ENCODE measurements at places on chromosomes 11 and 22.

GRCh38 chr11:62831520-62832335 is at the start of gene STX5:
STX5 (minus strand) TSS chr11:62832051; CDS start chr11:62831243, 808 bp downstream.
- peak; percentile 99 for DNase-seq

- DNase-seq = no peak
Measured at GRCh38 chr22:20486229-20486628, 9.4 kb downstream of the KLHL22 start.

GRCh38 chr22:29482253-29482652 is 2.2 kb downstream of the NEFH start:
- DNase-seq = no peak

- no peak for DNase-seq
Measured at GRCh38 chr11:35593143-35593542, 25.1 kb upstream of the FJX1 start.

GRCh38 chr11:111823131-111823530 is 48.2 kb downstream of the ALG9 start:
- no peak for DNase-seq

- DNase-seq = no peak
Measured at GRCh38 chr11:94997437-94997836, 23.9 kb downstream of the KDM4D start.

DNA sequence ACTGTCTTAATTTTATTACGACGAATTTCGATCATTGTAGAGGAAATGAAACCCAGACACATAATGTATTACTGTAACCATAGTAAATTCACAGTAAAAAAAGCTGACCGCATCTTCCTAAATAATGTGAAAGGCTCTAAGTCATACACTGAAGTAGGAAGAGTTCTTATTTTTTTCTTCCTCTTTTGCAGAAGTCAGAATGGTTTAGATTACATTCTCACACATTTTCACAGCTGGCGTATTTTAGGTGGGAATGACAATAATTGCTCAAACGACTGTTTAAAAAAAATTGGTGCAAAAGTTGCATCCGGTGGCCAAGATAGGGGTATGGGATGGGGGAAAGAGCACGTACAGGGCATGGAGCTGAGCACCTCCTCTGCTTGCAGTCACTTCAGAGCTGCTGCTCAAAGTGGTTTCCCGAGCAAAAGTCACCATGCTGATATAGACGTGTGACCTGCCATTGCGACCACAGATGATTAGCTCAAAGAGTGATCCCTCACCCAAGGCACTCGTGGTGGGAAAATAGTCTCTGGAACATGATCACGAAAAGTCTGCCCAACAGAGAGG is 35.3 kb downstream of the MMP13 start:
- DNase-seq = no peak

DNA sequence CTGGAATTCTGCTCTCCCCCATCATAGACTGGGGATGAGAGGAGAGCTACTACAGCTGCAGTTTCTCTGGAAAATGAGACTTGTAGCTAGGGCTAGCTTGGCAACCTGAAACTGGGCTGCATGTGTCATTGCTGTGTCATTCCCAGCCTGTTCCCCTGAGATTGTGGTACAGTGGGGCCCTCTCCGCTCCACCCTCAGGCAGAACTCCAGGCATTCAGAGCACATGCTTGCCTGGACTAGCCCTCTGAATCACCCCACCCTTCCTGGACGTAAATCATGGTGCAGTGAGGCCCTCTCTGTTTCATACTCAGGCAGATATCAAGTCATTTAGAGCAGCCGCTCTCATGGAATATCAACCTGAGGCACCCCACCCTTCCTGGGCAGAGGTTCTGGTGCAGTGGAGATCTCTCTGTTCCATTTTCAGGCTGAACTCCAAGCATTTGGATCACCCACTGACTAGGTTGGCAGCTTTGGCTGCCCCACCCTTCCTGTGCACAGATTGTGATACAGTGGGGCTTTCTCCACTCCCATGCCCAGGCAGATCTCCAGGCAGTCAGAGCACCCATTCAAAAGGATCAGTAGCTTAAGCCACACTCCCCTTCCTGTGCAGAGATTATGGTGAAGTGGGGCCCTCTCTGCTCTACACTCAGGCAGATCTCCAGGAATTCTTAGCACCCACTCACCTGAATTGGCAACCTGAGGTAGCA is 274.4 kb downstream of the C11orf87 start:
- no peak for DNase-seq

DNA sequence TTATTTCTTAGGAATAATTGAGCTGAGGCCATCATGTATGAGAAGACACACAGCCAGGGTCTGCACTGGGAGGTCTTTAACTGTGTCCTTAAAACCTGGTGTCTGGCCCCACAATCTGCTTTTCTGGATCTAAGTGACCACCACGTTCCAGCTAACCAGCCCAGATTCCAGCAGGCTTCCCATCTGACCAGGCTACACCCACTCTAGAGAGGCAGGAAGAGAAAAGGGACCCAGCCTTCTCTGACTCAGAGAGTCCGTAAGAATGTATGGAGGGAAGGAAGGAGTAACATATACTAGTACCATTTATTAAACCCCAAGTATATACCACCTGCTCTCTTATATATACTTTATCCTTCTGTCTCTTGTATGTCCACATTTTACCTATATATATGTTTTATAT is 80.1 kb downstream of the LDLRAD3 start:
- DNase-seq = no peak

DNA sequence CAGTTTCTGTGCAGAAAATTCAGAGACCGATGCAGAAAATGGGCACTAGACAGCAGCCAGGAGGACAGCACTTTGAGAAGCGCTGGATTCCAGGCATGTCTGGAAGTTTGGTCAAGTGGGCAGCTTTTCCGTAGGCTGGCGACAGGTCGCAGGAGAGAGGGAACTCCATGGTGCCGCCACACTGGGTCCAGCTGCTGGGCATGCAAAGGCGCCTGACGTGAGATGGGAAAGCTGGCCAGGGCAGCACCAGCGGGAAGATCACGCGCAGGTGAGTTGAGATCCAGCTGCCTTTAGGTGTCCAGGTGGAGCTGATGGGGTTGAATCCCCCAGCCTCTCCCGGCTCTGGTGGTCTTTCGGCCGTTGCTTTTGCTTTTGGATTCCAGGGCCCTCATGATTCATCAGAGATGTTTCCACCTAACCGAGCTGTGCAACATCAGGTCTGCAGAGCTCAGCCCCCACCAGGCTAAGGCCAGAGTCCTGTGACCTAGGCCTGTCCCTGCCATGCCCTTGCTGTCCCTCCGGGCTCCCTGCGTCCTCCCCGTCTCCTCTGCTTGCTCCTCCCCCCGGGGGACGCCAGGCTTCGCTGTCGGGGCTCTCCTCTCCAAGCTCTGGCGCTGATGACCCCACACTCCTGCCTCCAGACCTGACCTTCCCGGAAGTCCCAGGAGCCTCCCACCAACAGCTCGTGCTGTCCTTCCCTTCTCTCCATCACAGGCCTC is 1001.7 kb downstream of the BRD1 start:
- no peak for DNase-seq

DNA sequence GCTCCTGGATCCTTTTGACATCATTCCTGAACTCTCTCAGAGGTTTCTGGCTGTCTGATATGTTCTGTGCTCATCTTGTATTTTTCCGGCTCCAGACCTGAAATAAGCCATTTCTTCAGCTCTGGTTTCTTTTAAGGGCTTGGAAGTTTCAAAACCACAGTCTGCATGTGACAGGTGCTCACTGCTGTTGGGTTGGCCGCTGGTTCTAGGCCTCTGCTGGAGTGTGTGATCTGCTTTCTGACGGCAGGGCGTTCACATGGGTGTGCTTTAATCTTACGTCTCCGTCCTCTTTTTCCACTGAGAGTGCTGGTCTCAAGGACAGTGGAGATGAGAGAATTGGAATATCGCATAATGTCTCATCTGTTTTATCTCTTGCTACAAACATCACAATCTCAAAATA is 10.3 kb downstream of the ZBED4 start:
- no peak for DNase-seq

DNA sequence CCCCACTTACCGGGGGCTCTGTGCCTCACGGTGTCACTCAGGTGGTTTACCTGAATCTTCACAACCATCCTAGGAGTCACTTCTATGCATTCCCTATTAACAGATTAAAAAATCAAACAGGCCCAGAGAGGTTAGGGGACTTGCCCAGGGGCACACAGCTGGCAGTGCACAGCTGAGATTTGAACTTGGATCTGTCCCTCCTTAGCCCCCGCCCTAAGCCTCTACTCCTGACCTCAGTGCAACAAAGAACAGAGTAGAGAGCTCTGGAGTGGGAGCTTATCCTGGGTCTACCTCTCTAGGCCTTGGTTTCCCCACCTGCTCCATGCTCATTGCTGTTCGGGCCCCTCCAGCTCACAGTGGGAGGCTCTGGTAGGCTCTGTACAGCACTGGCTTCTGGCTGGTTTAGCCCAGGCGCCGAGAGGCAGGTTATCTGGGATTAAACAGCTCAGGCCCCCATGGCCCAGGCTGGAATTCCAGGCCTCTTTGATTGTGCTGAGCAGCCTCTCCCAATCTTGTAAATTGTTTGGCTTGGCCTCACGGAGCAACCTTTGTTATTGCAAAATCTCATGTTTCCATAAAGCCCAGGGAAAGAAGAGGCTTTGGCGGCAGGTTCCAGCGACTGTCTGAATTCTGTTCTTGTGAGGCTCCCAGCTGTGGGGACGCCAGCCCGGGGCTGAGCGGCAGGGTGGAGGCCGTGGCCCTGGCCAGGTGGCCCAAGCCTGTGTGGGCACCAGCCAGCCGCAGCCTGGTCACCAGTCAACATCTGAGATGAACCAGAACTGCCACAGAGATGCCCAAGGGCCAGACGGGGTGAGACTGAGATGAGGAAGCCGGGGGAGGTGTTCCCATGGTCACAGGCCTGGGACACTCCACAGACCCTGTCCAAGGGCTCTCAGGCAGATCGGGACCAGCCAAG is 28.9 kb upstream of the SHISAL1 start:
- DNase-seq = no peak

DNA sequence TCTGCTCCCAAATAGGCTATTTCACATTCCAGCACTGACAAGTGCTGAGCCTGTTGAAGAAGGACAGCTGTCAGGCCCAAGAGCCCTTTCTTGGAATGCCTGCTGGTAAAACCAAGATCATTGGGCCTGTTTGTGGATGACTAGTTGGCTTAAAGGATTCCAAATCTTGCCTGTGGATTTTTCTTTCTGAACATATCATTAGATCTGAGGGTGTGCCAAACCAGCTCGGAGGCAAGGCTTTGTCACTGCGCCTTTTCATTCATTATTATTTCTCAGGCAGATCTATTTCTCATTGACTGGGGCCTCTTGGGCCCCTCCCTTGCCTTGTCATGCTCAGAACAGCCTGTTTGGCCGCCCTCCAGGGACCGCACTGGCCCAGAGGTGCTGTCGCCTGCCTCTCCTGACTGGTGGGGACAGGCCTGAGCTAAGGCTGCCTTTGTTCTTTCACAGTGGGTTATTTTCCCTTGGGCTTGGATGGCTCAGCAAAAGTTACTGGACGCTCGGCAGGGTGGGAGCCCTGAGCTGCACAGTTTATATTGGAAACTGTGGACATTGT is 222.7 kb upstream of the SESN3 start:
- no peak for DNase-seq

- no peak for DNase-seq
Measured at GRCh38 chr11:66915046-66915832, 42.9 kb downstream of the PC start.

- no peak for DNase-seq
Measured at GRCh38 chr22:37070744-37071143, 19.2 kb downstream of the KCTD17 start.

DNA sequence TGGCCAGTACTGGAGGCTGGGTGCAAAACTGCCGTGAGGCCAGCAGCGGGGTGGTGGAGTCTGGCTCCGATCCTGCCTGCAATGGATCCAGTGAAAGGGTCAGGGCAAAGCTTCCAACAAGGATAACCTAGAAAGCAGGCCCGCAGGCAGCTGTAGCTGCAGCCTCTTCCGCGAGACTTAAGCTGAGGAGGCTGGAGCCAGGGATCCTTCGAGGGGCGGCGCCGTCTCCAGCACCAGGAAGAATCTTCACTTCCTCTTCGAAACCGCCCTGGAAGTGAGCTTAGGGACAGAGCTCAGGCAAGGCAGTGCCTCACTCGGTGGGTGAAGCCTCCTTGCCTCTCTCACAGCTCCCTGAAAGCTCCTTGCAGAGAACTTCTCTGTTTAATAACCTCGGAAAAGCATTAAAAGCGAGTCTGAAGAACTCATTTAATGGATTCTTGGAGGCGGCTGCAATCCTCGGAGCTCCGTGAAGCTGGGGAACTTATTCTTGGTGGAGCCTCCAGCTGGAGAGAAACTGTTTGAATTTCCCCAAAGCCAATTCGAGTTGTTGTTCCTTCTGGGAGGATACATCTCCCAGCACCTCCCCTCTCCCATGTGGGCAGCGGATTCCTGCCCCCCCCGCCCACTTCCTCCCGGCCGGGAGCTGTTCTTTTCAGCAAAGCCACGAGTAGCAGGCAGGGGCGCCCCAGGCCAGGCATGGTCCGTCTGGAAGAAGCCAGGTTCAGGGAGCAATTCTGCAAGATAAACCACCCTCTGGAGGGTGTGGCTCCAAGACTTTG is 169.9 kb downstream of the CTTN start:
- no peak for DNase-seq

DNA sequence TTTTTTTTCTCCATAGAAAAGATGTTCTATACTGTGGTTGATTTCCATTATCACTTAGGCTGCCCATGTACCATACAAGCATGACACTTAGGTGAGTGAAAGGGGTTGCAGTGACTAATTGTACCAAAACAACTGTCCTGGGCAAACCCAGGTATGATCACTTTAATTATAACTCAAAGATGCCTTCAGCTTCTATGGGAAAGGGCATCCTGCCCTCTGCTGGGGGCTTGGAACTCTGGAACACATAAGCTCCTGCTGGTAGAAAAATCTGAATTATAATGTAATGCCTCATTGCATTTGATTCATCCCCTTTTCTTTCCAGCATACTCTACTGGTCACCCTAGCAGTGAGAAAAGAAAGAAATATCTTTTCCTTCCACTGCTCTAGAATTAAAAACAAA is 206.3 kb downstream of the DDX10 start:
- no peak for DNase-seq

- DNase-seq = no peak
Measured at GRCh38 chr11:33384220-33384619, 127.0 kb downstream of the HIPK3 start.

- no peak for DNase-seq
Measured at GRCh38 chr22:48843640-48844039, 984.0 kb downstream of the BRD1 start.

DNA sequence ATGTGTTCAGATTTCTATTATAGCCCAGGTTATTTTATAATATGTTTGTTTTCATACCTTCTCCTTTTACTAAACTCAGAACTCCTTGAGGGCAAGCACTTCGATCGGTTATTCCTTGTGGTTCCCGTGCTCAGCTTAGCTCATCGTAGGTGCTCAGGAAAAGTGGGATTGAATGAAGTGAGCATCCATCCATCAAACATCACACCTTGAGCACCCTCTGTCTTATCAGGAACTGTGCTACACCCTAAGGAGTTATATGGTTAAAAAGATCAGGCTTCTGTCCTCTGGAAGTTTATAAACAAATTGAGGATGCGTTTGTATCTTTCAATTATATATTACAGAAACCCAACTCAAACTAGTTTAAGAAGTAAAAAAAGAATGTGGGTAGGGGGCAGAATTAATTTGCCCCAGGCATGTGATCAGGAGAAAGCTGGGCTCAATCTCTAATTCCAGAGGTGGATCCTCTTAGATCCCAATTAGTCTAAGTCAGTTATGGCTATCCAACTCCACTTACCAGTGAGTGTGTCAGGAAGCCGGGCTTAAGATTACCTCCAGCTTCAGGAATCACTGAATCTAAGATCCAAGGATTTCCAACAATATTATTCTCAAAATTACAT is 59.9 kb upstream of the RRAS2 start:
- DNase-seq = no peak

GRCh38 chr11:123525511-123525918 is 95.4 kb downstream of the GRAMD1B start:
- DNase-seq = no peak
